ENCODE measurements at places on chromosomes 13 and 19.

- DNase-seq: no peak
These were observed 73.7 kb upstream of the NPAS1 start for GRCh38 chr19:46945694-46946489.

GRCh38 chr19:944171-944567 lies 18.3 kb downstream of the ARID3A start:
- no peak for DNase-seq

DNA sequence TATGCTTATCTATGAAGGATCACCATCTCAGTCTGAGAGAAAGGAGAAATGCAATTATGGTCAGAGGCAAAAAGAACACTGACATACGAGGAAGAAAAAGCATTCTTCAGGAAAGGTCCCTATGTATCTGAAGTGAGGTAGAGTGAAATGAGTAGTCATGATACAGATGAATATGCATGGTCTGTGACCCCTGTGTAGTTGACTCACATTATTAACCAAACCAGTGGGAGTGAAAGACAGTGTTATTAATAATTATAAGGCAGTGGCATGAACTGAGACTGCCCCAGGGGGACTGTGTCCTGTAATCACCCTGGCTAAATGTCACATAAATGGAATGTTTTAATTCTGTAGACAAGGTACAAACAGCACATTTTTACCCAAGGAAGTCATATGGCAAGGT lies 1320.2 kb upstream of the PCDH9 start:
- DNase-seq: no peak

GRCh38 chr13:47865883-47866282 lies 135.2 kb downstream of the SUCLA2 start:
- DNase-seq: no peak

DNA sequence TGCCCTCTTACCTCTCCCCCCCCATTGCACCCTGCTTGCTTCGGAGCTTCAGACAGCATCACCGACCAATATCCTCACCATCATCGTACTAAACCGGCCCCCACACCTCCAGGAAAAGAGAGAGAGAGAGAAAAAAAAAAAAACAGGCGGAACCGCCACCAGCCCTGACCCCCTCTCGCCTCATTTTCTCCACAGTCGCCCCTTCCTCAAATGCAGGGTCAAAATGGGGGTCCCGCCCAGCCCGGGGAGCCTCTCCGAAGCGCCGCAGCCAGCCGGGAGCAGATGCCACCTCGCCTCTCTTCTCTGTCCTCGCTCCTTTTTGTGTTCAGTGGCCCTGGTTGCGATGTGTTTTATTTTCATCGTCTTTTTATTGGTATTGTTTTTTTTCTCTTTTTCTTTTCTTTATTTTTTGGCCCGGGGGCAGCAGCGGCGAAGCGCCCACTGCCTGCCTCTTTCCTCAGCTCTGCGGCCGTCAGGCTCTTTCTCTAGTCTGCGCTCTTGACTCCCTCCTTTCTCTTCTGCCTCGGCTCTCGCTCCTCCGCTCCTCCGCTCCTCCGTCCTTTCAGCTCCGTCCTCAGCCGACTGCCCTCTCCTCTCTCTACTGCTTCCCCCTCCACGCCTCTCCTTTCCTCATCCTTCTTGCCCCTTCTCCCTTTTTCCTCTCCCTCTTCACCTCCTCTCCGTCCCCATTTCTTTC lies 41.4 kb downstream of the DEDD2 start:
- DNase-seq: no peak
